ENCODE measurements at places on chromosomes 3 and 15. TPM values are rescaled to one million over a fixed set of nuclear protein-coding genes. Genes with fewer than 3 reads are reported as not detected.
A peak's percentile ranks its signal among the peaks of the same experiment; 100 is the strongest.

DNA sequence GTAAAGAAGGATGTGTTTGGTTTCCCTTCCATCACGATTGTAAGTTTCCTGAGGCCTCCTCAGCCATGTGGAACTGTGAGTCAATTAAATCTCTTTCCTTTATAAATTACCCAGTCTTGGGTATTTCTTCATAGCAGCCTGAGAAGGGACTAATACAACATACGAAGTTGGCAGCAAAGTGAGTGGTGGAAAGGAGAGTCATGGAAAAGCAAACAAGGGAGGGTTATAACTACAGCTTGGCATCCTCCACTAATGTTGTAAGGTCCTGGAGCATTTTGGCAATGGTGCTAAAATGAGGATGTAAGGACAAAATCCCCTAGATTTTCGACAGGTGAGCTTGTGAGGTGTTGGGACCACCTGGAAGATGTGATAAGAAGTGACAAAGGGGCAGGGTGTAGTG lies 5.8 kb upstream of the TMEM41A start:
- H3K27me3 ChIP-seq: no peaks in the 10 kb centered on the region
- H3K4me1 ChIP-seq: peaks cover 27% of the 10 kb centered on the region
- H3K36me3 ChIP-seq: no peaks in the 10 kb centered on the region
- DNase-seq: no peak
- H3K27ac ChIP-seq: no peak overlapping the region

- H3K27ac ChIP-seq: no peak overlapping the region
- no peaks in the 10 kb centered on the region for H3K36me3 ChIP-seq
- DNase-seq: no peak
- no peaks in the 10 kb centered on the region for H3K4me1 ChIP-seq
Observed at GRCh38 chr3:17535274-17535673, 207.2 kb downstream of the TBC1D5 start.

DNA sequence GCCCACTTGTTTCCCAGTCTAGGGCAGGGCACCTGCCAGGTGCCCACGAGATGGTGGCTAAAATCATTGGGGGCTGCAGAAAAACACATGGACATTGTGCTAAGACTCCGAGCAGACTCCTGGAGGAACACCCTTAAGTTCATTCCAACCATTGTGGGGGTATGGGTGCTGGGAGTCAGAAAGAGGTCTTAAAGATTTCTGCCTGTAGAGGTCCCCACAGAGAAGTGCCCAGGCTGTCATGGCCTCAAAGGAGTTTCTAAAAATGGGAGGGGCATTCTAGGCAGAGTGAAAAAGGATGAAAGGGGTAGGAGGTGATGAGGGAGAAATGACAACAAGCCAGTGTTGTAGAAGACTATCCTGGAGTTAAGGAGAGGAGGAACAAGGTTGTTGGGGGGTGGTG lies 17.1 kb downstream of the RBP1 start:
- no peaks in the 10 kb centered on the region for H3K4me1 ChIP-seq
- DNase-seq: no peak
- no peaks in the 10 kb centered on the region for H3K27me3 ChIP-seq
- no peak overlapping the region for H3K27ac ChIP-seq
- H3K4me3 ChIP-seq: no peak overlapping the region
- H3K36me3 ChIP-seq: no peaks in the 10 kb centered on the region

DNA sequence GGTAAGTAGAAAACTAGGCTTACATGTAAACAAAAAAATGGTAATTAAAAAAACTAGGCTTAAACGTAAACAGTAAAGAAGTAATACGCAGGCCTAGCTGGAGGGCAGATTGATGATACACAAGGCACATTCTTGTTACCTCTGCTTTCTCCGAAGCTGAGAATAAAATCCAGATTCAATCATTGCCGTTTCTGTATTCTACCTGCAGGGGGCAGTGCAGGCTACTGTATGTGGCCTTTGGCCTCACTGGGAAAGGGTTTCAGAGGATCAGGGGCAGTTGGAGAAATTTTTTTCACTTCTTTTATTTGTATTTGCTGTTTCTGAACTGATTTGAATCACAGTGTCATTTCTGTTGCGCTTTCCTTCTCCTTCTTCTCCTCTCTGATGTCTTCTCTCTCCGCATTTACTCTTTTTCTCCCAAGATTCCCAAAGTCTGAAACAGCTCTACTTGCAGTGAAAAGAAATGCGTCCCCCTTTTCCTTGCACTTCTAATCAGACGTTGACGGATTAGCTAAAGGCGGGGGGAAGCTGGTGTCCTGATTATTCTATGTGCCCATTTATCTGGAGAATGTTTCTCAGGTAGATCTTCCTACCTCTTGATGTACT lies 67.1 kb upstream of the MCTP2 start:
- H3K27ac ChIP-seq: no peak overlapping the region
- DNase-seq: peak; percentile 53
- no peaks in the 10 kb centered on the region for H3K4me1 ChIP-seq

RAB27A gene
- 3.4 TPM for total RNA-seq

- peaks cover 6% of the 10 kb centered on the region for H3K27me3 ChIP-seq
- no peak overlapping the region for H3K4me3 ChIP-seq
- H3K27ac ChIP-seq: no peak overlapping the region
- H3K36me3 ChIP-seq: no peaks in the 10 kb centered on the region
- H3K4me1 ChIP-seq: peaks cover 7% of the 10 kb centered on the region
Observed at GRCh38 chr3:127688416-127689265, 15.9 kb downstream of the ABTB1 start.

DNA sequence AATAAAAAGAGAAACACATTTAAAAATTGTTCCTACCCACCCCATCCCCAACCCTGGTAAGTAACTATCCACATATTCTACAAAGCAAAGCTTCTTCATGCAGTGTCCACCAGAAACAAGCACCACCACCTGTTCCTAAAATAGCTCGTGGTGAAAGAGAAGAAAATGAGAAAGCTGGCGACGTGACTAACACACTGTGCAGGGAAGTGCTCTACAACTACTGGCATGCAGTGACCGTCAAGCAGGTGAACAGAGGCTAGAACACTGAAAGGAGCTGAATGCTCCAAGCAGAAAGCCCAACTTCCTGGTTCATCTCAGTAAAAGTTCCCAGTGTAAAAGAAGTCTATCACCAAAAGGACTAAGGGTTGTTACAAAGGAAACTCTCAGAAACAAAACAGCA lies 80.7 kb downstream of the NR2E3 start:
- DNase-seq: no peak
- H3K27me3 ChIP-seq: no peaks in the 10 kb centered on the region
- no peak overlapping the region for H3K4me3 ChIP-seq

GRCh38 chr15:58738046-58738707 lies 11.3 kb downstream of the ADAM10 start:
- H3K4me3 ChIP-seq: no peak overlapping the region
- H3K27ac ChIP-seq: no peak overlapping the region
- H3K36me3 ChIP-seq: no peaks in the 10 kb centered on the region
- DNase-seq: no peak
- no peaks in the 10 kb centered on the region for H3K27me3 ChIP-seq
- peaks cover 82% of the 10 kb centered on the region for H3K4me1 ChIP-seq

DNA sequence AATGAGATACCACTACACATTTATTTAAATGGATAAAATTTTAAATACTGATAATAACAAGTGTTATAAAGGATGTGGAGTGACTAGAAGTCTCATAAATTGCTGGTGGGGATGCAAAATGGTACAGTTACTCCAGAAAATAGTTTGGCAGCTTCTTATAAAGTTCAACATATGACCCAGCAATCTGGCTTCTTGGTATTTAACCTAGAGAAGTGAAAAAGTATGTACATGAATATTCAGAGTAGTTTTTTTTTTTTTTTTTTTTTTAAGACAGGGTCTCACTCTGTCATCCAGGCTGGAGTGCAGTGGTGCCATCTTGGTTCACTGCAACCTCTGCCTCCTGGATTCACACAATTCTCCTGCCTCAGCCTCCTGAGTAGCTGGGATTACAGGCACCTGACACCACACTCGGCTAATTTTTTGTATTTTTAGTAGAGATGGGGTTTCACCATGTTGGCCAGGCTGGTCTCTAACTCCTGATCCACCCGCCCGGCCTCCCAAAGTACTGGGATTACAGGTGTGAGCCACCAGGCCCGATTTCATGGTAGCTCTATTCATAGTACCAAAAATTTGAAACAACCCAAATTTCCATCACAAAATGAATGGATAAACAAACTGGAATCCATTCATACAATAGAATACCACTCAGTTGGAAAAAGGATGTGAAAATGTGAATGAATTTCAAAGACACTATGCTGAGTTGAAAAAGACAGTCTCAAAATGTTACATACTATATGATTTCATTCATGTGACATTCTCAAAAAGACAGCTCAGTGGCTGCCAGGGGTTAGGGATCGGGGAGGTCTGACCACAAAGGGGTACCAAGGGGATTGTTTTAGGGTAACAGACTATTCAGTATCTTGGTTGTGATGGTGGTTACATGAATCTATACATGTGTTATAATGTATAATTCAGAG lies 14.4 kb downstream of the RRP9 start:
- H3K27me3 ChIP-seq: no peaks in the 10 kb centered on the region
- H3K4me1 ChIP-seq: no peaks in the 10 kb centered on the region
- no peaks in the 10 kb centered on the region for H3K36me3 ChIP-seq
- DNase-seq: no peak
- no peak overlapping the region for H3K27ac ChIP-seq

DNA sequence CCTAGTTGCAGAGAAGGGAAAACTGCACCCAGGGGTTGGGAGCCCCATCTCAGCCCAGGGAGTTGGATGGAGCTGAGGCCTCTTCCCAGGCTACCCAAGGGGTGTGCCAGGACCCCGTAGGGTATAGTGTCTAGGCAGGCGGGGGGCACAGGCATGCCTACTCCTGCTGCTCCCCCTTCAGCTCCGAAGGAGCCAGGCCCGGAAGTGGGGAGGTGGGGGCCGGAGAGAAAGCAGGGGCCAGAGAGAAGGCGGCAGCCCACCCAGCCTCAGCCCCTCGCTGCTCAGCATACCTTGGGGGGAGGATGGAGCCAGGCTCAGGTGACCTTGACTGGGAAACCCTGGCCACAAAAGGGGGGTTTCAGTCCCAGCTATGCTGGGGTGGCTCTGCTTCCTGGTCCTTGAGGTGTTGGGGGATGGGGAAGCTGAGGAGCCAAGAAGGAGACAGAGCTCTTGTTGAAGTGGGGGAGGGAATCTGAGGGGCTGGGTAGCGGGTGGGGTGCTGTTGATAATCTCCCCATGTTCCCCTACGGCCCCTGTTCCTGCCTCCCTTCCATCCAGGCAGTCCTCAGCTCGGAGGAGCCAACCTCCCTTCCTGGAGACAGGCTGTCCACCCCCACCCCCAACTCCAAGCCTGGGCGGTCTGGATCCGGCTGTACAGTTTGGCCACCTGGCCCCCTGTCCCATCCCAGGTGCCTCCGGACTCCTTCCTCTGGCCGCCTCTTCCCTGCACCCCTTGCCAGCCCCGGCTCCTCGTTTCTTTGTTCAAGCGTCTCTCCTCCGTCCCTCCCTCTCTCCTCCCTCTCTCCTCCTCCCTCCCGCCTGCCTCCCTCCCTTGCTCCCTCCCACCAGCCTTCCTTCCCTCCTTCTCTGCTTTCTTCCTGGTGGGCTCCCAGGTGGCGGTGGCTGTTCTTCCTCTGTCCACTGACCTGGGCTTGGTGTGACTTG lies 1.7 kb downstream of the SEMA3F start:
- no peak overlapping the region for H3K27ac ChIP-seq
- no peak for DNase-seq
- H3K36me3 ChIP-seq: no peaks in the 10 kb centered on the region
- H3K4me1 ChIP-seq: peaks cover 58% of the 10 kb centered on the region
- H3K4me3 ChIP-seq: peak overlapping the region; percentile 67

TMEM266 gene
- total RNA-seq: 0.04 TPM

DNA sequence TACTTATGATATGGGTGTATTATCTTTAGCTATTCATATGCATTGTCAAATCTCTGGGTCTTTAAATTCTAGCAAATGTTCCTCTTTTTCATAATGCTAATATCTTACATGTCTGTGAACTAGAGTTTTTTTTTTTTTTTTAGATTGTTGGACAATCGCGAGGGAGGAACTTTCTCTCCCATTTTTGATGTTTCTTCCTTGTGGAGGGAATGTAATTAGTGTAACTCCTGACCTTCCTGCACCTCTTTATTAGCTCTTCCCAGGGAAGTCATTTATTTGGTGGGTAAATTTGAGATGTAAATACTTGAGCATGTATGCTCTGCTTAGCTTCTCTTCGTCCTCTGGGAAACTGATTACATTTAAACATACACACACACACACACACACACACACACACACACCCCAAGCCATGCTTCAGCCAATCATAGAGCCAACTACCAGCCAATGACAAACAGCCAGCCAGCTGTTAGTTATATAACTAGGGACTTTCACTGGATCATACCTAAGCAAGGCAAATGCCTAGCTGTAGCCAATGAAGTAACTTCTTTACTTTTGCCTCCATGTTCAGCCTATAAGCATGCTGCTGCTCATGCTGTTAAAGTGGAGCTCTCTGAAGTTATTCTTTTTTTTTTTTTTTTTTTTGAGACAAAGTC lies 8.3 kb upstream of the USP8 start:
- no peaks in the 10 kb centered on the region for H3K36me3 ChIP-seq
- H3K27ac ChIP-seq: no peak overlapping the region
- H3K27me3 ChIP-seq: no peaks in the 10 kb centered on the region
- no peaks in the 10 kb centered on the region for H3K4me1 ChIP-seq
- peak; percentile 43 for DNase-seq

- no peak overlapping the region for H3K4me3 ChIP-seq
- no peak for DNase-seq
- H3K4me1 ChIP-seq: peaks cover 68% of the 10 kb centered on the region
- H3K27ac ChIP-seq: no peak overlapping the region
Observed at GRCh38 chr3:190305406-190305805, 16.8 kb downstream of the CLDN1 start.

LRRC31 gene
- total RNA-seq: not detected

TUSC7 gene
- not detected for total RNA-seq

MEGF11 gene
- total RNA-seq: not detected

DNA sequence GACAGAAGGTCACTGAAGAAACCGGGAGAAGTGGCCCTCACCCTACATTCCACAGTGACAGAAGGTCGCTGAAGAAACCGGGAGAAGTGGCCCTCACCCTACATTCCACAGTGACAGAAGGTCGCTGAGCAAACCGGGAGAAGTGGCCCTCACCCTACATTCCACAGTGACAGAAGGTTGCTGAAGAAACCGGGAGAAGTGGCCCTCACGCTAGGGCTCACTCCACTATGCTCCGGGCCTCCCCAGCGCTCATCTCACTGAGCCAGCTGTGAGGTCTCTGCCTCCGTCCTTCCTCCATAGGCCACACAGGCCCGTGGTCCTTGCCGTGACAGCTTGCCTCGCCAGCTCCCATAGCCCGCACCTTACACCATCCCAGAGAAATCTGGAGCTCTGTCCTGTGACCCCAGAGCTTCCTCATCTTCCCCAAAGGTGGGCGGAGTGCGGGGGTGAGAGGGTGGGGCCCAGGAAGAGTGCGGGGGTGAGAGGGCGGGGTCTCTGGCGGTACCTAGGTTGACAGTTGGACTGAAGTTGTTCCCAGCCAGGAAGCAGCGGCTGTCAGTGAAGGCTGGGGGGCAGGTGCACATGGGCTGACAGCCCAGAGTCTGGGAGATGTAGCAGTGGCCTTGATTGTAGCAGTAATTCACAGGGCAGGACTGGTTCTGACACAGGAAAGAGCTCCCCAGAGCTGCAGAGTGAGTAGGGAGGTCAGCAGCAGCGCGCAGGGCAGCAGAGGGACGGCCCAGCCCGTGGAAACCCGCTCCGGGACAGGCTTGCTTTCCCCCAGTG lies 32.0 kb downstream of the MUC20 start:
- no peaks in the 10 kb centered on the region for H3K36me3 ChIP-seq
- H3K27me3 ChIP-seq: peaks cover 9% of the 10 kb centered on the region
- H3K27ac ChIP-seq: no peak overlapping the region

- peaks cover 4% of the 10 kb centered on the region for H3K27me3 ChIP-seq
- H3K27ac ChIP-seq: no peak overlapping the region
- peaks cover 6% of the 10 kb centered on the region for H3K4me1 ChIP-seq
- H3K36me3 ChIP-seq: no peaks in the 10 kb centered on the region
- no peak overlapping the region for H3K4me3 ChIP-seq
- DNase-seq: no peak
Observed at GRCh38 chr15:66830358-66830757, 128.3 kb downstream of the SMAD6 start.
